ENCODE measurements at places on chromosomes 2 and 18.

DNA sequence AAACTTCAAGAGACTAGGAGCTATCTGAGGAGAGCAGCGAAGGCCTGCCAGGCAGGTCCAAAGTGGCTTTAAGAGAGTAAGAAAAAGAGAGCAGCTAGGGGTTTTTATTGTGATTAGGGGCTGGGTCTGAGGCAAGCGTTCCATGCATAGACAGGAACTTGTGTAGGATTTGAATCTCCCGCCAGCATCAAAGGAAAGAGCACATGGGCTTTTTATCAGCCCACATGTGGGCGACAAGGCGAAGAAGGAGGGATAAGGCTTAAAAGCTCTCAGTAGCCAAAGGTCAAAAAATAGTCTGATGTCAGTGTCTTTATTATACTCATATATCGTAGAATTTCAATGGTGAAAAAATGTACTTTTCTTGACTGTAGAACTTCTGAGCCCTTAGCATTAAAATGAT is 178.5 kb upstream of the TMEFF2 start:
- no peak for DNase-seq

- DNase-seq, result no peak
Observed at GRCh38 chr18:48200631-48201336, 208.4 kb downstream of the ZBTB7C start.

DNA sequence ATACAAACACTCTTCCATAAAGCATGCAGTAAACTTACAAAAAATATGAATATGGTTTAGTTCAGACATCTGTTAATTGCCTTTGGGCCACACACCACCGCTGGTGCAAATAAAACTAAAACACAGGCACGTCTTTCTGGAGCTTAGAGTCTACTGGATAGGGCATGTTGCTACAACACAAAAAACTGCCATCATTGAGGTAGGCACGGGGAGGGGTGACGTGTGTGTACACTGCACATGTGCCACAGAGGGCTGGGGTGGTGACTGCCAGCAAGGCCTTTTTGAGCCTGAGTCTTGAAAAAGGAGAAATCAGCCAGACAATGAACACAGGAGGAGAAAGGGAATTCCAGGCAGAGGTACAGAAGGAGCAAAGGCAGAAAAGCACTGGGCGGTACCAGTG is 5.1 kb downstream of the SERPINE2 start:
- no peak for DNase-seq

DNA sequence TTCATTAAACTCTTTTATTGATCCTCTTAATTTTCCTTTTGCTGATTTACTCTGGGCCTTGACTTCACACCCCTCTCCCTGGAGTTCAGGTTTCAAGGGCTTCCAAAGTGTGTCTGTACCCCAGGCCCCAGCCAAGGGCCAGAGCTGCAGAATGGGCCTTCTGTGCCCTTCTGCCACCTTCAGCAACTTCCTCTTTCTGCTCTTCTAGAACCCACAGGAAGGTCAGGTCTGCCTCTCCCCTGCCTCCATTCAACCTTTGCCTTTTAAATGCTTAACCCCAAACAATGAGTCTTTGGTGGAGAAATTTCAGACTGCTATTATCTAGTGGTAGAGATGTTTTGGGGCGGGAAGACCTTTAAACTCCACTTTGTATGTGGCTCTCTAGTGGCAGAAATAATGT is 63.1 kb downstream of the TSN start:
- DNase-seq, result no peak

DNA sequence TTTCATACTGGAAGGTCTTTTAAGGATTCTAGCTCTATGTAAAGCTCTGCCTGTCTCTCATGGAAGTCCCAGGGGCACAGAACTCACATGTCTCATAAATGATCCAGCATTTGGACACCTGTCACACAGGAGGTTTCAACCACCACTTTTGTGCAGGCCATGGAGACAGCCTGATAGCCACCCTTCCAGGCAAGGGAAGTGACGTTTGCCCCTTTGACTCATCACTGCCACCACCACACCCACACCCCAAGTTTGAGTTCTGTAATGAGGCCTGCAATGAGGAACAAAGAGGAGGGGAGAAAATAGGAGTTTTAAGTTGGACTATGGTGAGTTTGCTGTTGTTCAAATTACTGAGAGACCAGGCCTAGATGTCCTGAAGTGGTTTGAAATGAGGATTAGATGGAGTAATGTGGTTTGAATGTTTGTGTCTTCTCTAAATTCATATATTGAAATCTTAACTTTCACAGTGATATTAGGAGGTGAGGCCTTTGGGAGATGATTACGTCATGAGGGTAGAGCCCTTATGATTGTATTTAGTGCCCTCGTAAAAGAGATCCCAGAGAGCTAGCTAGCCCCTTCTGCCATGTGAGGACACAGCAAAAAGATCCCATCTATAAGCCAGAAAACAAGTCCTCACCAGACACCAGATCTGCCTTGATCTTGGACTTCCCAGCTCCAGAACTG is 175.3 kb upstream of the EPHA4 start:
- no peak for DNase-seq

GRCh38 chr2:182619276-182619675 is 96.8 kb upstream of the DNAJC10 start:
- no peak for DNase-seq

GRCh38 chr2:3749201-3749600 is 45.8 kb downstream of the DCDC2C start:
- DNase-seq, result no peak

DNA sequence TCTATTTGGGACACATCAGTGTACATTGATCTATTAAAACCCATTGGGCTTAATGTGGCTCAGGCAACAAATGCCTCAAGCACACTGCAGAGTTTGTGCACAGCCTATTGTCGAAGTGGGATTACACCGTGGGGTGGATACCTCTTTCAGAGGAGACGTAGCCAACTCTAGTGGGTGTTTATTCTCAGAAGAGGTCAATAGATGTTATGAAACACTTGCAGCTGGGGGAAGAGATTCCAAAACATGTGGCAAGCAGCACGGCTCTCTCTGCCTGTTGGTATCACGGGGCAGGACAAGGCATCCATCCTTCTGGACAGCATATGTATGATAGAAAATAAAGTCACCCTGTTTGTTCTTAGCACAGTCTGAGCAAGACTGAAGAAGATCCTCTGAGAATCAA is 121.4 kb upstream of the COPS8 start:
- no peak for DNase-seq

DNA sequence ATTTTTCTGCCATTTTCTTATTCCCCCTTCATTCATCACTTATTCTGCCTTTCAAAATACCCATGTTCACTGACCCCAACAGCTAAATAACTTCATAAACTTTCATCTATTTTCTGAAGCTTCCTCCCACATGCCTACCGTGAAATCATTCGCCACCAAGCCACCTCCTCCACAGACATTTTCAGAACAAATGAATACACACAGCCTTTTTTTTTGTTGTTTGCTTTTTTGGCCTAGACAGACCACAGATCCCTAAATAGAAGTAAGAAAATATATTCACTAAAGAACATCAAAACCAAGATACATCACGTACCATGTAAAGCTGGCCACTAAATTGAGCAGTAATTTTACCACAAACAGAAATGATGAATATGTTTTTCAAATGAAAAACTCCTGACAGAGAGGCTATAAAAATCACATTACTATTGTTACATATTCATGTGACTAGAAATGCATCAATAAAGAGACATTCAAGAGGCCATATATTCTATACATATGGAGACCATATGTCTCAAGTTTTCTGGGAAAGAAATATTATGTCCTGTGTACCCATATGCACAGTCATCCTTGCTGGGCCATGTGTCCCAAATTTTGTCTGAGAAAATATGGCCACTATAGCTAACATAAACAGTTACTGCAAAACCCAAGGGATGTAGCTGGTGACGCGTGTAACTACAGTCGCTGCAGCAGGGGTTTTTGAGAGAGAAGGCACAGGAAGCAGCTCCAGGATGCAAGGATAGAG is 200.3 kb downstream of the FBXO15 start:
- no peak for DNase-seq

DNA sequence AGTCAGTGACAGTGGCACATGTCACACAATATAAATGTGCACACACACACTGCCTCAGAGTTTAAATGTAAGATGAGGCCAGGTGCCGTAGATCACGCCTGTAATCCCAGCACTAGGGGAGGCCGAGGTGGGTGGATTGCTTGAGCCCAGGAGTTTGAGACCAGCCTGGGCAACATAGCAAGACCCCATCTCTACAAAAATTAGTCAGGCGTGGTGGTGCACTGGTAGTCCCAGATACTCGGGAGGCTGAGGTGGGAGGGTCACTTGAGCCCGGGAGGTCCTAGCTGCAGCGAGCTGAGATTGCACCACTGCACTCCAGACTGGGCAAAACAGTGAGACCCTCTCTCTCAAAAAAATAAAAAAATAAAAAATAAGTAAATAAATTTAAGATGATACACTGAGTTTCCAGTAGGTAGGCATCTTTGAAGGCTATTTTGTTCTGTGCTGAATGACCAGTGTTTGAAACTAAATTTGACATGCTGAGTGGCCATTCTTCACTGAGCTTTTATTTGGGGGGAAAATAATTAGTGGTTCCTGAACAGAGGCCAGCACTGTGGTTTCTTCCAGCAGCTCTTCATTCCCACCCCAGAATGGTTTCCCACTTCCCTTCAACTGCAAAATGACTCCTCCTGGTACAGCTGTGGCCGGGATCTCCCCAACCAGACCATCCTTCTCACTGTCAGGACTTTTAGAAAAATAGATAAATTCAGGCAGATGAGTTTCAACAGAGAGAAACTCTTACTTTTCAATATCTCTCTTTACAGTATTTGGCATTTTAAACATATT is 44.9 kb downstream of the PSMG2 start:
- no peak for DNase-seq

GRCh38 chr18:39564716-39565115 is 1999.1 kb upstream of the CELF4 start:
- no peak for DNase-seq

DNA sequence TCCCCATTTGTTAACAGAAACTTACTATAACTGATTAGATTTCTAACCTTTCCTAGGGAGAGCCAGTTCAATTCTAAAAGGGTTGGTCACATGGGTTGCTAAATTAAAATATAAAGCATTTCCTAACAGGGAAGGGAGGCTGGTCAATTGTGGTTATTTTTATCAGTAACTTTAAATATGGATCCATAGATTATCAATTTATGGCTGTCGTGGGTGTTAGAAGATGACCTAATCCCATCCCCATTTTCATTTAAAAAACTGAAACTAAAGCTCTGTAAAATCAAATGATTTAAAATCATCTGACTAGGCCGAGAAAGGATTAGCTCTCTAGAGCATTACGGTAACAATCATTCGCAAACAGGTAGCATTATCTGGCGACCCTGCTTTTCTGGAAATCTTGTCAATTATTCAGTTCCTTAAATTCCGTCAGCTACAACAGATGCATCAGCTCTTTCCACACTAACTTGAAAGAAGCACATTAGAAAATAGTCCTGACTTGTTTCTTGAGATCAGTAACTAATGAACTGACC is 953 bp upstream of the HNRNPA3 start:
- no peak for DNase-seq
